Hematopoietic multipotent progenitor cell treated with erythropoietin and hydrocortisone succinate and interleukin-3 and kit ligand, for 6 days (in vitro differentiated cells): ENCODE measurements at places on chromosomes 12 and 14.

GRCh38 chr12:41606468-41607445, 418.6 kb downstream of the PDZRN4 start:
- no peak for DNase-seq

- DNase-seq = no peak
Measured at GRCh38 chr12:85441025-85441424, 161.0 kb downstream of the ALX1 start.

DNA sequence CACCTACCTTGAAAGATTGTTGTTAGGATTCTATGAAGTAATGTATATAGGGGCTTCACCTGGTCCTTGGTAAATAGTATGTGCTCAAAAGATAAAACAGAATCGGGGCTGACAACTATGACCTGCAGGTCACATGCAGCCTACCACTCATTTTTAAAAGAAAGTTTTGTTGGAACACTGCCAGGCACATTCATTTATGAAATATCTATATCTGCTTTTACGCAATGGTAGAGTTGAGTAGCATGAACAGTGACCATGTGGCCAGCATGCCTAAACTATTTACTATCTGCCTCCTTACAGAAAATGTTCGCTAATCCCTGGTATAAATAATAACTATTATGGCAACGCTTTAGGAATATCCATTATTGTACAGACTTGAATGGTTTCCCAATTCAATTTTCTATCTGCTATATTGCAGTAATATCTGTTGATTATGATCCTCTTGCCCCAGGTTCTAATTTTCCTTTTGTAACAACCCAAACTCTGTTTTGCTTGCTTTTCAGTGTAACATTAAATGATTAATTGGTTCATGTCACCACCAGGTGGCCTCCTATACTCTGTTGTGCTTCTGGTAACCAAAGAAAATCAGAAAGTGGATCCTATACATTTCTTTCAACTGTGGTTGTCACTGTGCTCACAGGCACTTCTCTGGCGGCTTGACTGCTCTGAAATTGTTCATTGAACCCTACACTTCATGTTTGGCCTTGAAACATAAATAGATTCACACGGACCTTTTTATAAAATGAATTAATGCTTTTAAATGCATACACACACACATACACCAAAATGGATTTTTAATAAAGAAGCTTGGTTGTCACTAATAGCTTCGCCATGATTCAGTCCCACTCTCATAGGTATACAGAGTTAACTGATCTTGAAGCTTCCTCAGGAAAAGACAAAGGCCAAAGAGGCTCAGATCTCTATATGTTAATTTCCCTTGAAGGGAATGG, 227.7 kb upstream of the NPAS3 start:
- peak; percentile 69 for DNase-seq

- DNase-seq = no peak
Measured at GRCh38 chr12:42862055-42862454, 272.5 kb upstream of the PRICKLE1 start.

DNA sequence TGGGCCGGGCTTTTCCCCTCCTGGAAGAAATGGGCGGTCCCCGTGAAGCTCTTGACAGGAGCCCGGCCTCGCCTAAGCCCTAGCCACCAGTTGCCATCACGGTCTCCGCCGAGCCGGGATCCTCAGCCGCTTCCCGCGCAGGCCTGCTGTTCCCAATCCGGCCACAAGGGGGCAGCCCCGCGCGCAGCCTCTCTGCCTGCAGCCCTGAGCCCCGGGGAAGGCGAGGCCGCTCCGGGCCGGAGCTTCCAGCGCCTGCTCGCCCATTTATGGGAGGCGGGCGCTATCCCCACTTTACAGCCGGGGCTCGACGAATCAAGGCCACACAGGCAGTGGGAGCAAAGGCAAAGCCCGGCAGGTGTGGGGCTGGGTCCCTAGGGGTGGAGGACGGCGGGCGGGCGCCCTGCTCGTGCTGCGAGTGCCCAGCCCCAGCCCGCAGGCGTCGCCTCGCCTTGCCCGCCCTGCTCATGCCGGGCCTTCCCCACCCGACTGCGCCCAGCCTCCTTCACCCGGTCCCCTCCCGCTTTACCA, 61.5 kb downstream of the LGMN start:
- no peak for DNase-seq

- DNase-seq = peak; percentile 62
Measured at GRCh38 chr14:72535485-72535884, 358.4 kb downstream of the DPF3 start.

DNA sequence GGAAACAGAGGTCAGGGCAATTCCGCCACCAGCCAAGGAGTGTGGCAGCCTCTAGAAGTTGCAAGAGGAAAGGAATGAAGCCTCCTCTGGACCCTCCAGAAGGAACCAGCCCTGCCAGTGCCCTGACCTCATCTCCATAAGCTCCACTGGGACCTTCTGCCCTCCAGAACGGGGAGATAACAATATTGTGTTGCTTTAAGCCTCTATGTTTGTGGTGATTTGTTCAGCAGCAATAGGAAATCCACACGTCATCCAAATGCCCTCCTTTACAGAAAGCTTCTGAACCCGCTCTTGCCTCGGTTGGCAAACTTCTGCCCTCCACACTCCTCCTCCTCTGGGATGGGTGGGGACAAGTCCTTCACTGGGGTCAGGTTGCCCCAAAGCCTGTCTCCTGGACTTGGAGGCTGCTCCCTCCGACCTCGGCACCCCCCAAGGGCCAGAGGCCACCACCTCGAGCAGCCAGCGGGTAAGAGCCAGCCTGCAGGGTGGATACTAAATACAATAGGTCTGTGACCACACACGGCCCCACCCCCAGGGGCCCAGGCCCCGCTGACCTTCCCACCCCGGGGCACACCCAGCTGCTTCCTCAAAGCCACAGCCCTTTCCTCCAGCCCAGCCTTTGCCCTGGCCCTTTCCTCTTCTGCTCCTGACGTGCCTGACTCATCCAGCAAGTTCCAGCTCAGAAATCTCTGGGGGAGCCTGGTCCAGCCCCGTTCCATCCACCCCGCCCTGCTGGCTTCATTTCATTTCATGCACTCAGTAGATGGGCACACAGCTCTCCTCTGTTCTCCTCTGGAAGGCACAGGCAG, 58.7 kb upstream of the NCOR2 start:
- DNase-seq = peak; percentile 73

DNA sequence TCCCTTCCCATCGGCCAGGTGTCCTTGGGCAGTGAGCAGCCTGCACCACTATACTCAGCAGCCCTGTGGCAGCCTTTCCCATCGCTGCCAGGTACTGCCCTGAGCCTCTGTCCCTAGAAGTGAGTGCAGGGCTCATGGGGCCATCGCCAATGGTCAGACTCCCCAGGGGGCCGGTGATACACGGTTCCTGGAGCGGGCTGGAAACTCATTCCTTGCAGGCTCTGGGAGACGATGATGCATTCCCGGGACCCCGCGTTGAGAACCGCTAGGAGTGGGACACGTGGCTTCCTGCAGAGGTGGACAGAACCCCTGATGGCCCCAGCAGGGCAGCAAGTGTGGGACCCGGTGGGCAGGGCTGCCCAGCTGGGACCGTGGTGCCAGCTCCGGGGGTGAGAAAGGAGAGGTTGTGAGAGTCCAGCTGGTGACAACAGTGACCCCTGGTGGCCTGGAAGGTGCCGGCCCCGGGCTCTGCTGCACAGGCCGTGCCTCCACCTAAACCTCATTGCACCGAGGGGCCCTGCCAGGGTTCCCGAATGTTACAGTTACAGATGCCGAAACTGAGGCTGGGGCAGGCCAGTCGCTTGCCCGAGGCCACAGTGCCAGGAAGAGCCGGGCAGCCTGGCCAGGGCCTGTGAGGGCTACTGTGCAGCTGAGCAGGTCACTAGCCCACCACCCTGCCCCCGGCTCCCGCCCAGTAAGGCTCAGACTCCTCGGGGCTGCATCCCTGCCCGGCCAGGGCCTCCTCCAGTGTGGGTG, 33.8 kb downstream of the FBRSL1 start:
- peak; percentile 81 for DNase-seq

- DNase-seq = no peak
Measured at GRCh38 chr12:82919388-82920054, 232.8 kb downstream of the TMTC2 start.

GRCh38 chr12:58364389-58365086, 423.2 kb downstream of the ATP23 start:
- no peak for DNase-seq
